Activated T-cell treated with anti-CD3 and anti-CD28 coated beads for 48 hours (primary cell): ENCODE measurements at places on chromosomes 7 and 10.

DNA sequence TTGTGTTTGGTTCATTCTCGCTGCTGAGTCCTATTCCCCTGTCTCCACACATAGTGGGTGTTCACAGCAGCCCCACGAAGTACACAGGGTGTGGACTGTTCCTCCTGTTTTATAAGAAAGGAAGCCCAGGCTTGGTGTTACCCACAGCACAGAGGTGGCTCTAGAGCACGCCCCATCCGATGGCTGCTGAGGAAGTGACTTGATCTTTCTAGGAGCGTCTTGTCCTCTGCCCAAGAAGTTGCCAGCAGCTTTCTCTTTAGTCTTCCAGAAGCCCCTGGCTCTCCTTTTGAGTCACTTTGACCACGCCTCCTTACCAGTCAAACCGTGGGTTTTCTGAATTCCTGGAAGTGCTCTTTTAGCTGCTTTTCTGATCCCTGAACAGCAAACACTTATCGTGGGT lies 94.0 kb downstream of the GRK5 start:
- peak; percentile 59 for DNase-seq

GRCh38 chr10:117163061-117163953 lies 25.2 kb upstream of the VAX1 start:
- no peak for DNase-seq

DNA sequence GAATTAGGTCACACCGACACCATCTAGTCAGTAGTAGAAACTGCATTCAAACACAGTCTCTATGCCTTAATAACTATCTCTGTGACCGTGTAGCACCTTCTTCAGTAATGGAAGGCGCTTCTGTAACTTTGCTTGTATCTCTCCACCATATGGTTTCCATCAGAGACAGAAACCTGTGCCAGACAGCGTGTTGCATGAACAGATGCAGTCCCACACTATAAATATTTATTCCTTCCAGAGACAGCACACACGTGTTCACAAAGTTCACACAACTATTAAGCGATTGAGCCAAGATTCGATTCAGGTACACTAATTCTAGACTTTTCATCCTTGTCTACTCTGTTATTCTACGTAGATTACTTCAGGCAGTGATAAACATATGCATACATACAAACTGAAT lies 873.9 kb upstream of the MBL2 start:
- DNase-seq: no peak

GRCh38 chr7:85000735-85001350 lies 186.0 kb downstream of the SEMA3D start:
- no peak for DNase-seq

DNA sequence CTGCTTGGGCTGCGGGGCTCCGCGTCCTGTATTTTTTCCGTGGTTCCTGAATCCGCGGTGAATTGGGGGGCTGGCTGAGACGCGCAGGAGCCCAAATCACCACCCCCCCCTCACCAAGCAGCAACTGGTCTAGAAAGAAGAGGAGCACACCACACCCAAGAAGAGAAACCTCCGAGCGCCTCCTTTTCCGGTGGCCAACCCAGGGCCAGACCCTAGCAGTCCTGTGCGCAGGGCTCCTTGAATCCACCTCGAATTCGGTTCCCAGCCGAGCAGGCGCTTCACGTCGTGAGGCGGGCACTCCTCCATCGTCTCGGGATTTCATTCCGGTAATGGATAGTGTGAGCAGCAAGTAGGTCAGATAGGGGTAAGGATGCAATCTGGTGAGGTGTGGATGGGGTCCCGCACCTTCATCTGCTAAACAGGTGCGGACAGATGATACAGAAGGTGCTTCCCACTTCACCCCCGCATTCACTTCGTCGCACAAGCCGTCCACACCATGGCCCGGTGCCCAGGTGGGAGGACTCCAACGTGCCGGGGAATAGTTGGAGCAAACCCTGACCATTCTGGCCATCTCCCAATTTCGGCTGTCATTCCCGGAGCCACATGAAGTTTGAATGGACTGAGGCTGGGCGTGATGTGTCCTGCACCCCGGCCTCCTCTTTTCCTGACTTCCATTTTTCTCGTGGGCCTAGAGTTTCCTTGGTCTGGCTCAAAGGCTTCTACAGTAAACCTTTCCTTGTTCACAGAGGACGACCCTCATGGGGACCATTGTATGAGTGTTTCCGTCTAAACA lies 19.8 kb upstream of the ZNF273 start:
- no peak for DNase-seq

- DNase-seq: no peak
Observed at GRCh38 chr7:142332421-142332820, 74.6 kb upstream of the PRSS58 start.

DNA sequence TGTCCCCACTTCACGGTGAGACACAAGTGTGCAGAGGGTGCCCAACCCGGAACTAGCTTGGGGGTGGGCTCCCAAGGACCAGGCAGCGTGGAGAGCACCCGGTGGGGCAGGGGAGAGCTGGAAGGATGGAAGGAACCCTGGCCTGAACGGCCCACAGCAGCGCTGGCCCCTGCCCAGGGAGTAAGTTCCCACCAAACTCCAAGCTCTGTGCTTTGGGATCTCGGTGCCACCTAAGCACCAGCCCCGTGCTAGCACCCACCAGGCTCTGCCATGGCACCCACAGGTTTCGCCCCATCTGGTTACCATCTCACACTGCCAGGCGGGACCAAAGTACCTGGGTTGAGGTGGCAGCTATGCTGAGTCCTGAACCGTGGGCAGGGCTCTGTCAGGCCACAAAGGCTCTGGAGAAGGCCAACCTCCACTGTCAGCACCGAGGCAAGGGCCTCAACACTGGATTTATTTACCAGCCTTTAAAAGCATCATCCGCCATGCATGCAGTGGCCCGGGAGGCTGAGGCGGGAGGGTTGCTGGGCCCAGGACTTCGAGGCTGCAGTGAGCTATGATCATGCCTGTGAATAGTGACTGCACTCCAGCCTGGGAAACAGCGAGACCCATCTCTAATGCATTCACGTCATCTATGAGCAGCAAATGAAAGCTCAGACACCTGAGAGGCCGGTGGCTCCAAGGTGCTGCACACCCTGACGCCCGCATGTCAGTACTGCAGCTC lies 16.0 kb downstream of the GPER1 start:
- DNase-seq: no peak

- DNase-seq: no peak
Observed at GRCh38 chr10:22022257-22023032, 18.9 kb upstream of the DNAJC1 start.

GRCh38 chr10:132213917-132214316 lies 27.2 kb downstream of the DPYSL4 start:
- DNase-seq: no peak

GRCh38 chr10:24701447-24701846 lies 22.2 kb downstream of the ARHGAP21 start:
- no peak for DNase-seq

DNA sequence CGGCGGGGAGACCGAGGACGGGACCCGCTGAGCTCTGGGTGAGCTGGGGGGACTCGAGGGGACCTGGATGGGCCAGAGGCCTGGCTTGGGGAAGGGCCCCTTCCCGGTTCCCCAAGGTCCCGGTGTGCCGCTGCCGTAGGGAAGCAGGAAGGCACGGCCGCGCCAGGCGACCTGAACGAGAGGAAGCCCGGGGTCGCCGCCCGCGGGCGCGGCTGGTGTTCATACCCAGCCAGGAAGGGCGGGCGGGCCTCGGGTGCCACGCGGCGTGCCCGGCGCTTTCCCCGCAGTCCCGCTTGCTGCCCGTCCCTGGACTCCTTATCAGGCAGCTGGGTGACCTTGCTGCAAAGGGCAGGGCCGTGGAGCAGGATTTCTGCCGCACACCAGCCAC lies 38.0 kb downstream of the ZNF777 start:
- peak; percentile 29 for DNase-seq

- DNase-seq: no peak
Observed at GRCh38 chr7:134315679-134316538, 821 bp downstream of the SLC35B4 start.

DNA sequence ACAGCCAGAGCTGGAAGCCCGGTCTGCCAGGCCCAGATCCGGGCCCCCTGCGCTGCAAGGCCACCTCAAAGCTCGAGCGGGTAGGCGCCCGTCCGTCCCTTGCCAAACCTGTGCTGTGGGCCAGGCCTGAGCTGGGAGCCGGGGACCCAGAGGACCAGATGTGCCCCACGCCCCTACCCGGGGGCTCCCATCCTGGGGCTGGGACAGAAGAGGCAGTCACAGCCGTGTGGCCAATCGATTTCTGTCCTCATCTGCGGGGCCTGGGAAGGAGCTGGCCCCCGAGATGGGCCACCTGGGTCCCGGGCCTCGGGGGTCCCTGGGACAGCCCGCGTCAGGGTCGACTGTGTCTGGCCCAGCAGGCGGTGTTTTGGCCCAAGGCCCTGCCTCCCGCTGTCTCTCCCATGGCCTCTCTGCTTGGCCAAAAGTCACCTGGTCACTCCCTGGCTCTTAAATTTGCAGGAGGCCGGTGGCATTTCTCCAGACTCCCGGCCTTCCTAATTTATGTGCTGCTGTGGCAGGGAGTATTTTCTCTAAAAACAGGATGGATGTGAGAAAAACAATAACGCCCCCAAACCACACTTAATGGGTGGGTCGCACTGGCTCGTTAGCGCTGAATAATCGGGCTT lies 63.8 kb downstream of the UNCX start:
- DNase-seq: no peak

GRCh38 chr10:91103384-91104192 lies 116.9 kb upstream of the PCGF5 start:
- DNase-seq: no peak

GRCh38 chr7:48031111-48031510 lies 2.2 kb upstream of the SUN3 start:
- no peak for DNase-seq

DNA sequence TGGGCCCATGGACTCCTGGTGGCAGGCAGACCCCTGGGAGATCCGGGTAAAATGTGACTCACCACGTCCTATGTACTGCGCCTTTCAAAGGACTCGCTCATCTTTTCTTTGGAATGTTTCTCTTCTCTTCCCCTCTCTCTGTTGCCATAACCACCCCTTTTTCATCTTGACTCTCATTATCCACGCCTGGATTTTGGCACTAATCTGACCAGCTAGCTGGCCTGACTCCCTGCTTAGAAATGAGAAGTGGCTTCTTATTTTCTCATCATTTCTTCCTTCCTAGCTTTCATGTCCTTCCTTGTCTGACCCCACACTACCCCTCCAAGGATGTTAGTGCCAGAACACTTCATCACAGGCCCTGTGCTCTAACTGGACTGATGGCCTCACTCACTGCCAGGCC lies 98.0 kb upstream of the FAM171A1 start:
- no peak for DNase-seq

DNA sequence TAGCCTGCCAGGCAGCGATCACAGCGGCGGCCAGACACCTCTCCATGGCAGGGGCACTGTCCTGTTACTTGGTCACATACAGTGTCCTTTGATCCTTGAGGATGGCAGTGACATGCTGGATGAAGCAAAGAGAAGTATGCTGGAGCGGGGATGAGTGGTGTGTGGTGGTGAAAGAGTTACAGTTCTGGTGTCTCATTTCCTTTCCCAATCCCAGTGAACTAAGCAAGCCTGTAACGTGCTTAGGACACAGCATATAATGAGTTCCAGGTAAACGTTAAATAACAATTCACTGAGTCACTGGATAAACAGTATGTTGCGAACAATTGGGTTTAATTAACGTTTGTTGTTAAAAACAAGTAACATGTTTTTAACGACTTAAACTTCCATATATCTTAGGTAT lies 63.5 kb upstream of the LAMB1 start:
- no peak for DNase-seq

- no peak for DNase-seq
Observed at GRCh38 chr7:18421297-18422002, 74.1 kb upstream of the HDAC9 start.

DNA sequence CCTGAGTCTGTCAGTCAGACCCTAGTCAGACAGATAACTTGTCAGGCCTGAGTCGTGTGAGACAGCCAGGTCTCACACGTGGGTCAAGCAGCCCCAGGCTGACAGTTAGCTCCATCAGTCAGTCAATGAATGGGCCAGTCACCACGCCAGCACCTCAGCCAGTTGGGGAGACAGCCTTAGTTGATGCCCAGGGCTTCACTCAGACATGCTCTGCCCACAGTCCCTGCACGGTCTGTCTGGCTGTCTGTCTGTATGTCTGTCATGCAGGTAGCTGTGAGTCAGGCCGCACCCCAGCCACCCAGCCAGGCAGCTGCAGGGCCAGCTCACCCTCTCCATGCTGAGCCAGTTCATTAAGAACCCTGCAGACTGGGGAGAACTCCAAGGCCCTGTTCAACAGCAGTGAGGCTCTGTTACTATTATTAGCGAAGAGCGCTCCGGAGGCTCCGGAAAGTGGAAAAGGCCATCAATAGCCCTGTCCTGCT lies 141.1 kb upstream of the PCBD1 start:
- no peak for DNase-seq

GRCh38 chr7:37342688-37343471 lies 105.8 kb downstream of the ELMO1 start:
- peak; percentile 52 for DNase-seq

DNA sequence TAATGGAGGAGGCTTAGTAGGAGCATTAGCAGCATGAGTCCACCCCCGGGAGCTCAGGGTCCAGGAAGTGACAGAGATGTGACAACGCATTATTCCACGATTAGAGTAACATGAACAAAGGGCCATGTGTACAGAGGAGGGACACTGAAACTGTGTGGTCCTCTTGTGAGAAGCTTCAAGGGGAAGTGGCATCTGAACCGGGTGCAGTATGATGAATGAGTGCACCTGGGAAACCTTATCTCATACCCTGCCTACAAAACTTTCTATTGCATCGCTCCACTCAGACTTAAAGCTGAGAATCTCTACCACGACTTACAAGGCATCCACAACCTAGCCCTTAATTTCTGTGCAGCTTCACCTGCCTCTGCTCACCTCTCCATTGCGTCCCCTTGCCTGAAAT lies 115.3 kb upstream of the AMPH start:
- DNase-seq: no peak

DNA sequence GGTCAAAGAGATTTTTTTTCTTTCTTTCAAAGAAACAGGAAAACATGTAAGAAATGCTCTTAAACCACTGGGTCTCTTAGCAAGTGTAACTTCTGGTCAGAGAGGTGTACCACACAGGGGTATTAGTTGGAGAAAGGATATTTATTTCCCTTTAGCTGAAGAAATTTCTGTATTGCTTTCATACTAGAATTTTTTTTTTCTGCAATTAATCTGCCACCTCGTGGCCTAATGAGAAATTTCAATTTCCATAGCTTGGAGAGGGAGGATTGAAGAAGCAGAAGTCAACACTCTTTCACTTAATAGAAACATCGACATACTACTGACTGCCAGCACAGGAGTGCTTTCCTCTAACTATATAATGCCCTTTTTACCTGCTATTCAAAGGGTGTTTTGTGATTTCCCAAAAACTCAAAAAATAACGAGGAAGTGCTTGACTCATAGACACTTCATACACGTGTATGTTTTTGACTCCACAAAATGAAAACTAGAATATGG lies 177.6 kb upstream of the NAMPT start:
- no peak for DNase-seq

DNA sequence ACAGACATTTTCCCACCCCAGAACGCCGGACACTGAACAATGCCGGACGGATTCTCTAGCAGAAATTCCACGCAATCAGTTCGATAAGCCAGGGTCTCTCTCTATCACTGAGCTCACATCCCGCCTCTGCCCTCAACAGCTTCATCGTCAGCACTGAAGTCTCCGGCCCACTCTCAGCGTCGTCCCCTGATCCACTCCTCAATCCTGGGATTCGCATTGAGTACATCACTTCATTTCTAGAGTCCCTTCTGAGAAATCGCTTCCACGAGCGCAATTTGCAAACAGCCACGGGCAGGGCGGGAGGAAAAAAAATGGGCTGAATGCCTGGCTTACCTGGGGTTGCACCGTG lies 365 bp downstream of the YME1L1 start:
- no peak for DNase-seq
